ENCODE measurements at places on chromosomes 6 and 20.
A peak's percentile ranks its signal among the peaks of the same experiment; 100 is the strongest.

GRCh38 chr6:79524065-79524464 is 13.2 kb downstream of the LCA5 start:
- DNase-seq, result no peak

GRCh38 chr6:150924808-150925589 is 59.5 kb downstream of the MTHFD1L start:
- DNase-seq, result no peak

DNA sequence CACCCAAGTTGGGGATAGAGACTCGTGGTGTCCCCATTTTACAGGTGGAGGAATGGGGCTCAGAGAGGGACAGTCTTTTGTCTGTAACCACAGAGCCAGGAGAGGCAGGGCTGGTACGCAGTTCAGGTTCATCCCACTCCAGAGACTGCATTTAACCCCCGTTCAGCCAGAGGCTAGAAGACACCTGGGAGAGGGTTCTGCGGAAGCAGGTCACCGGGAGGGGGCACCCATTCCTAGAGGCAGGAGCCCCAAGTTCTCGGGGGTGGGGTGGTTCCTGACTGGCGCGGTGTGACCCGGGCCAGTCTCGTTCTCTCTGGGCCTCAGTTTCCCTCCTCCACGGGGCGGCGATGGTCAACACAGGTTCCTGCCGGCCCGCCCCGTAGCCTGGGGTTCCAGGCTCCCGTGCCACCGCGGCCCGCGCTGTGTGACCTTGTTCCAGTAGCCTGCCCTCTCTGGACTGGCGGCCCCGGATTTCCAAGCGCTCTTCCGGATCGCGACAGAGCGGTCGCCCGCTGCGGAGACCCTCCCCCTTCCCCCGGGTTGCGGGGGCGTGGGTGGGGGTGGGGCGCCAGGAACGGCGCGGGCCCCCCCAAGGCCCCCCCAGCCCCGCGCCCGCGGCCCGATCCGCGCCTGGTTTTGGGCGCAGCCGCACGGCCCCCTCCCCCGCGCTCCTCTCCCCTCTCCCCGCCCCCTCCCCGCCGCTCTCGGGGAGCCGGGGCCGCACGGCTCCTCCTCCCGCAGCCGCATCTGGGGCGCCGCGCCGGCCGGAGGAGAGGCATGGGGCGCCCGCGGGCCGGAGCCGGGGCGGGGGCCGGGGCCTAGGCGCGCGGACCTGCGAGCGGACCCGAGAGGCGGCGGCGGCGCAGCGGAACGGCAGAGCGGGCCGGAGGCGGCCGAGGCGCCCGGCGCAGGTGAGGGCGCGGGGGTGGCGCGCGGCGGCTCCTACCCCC is at the start of gene DLGAP4:
Gene DLGAP4 (plus strand): TSS at position 738 of the 950 bp plus-strand sequence. CDS start 125,379 bp downstream, outside the sequence.
- no peak for DNase-seq

DNA sequence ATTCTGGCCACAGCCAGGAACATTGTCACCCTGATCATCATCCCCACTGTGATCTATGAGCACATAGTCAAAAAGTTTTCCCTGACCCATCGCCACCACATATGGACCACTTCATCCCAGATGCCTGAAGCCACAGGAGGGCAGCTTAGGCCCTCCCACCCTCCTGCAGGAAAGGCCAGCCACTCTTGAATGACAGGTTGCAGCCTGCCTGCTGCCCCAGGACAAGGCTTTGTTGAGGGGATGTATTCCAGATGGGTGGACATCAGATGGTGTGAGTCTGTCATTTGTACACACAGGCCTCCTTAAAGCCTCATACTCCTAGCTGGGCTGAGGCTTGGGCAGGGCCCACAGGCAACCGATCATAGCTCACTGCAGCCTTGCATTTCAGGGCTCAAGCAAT is 30.8 kb downstream of the DPPA5 start:
- no peak for DNase-seq

DNA sequence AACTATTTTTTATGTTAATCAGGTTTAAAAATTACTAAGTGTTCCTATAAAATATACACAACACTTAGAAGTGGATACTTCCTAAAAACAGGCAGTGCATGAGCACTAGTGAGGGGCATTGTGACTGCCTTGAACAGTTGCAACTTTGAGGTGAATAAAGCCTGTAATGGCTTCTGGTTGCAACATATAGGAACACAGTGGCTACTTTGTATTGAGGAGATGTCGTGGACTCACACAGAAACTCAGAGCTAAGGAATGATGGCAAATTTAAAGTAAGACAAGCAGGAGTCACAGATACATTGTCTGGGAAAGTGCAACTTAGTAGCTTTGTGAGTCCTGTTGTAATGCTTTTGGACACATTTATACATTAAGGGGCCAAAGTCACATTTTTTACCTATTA is 861 bp upstream of the HLA-A start:
- no peak for DNase-seq

GRCh38 chr20:717832-718231 is 42.2 kb upstream of the SCRT2 start:
- no peak for DNase-seq

GRCh38 chr6:158972241-158973233 is 27.5 kb downstream of the RSPH3 start:
- peak; percentile 51 for DNase-seq

DNA sequence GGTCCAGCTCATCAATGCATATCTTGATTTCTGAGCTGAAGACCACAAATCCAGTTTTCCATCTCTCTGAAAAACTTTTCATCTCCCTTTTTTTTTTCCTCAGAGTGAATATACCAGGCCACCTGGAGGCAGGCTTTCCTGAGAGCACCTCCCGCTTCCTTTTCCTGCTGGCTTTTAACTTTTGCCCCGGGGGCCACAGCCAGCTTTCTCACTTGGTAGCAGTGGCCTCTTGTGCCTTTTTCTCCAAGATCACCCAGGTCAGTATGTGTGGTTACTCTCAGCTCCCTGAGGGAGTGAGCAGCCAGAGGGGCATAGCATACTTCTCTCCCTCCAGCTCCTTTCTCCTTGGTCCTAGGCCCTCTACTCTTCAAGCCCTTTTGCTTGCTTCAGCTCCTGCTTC is at the start of gene BTN1A1:
Gene BTN1A1 (plus strand): TSS at position 202 of the 400 bp plus-strand sequence. CDS start 984 bp downstream, outside the sequence.
- DNase-seq, result no peak

DNA sequence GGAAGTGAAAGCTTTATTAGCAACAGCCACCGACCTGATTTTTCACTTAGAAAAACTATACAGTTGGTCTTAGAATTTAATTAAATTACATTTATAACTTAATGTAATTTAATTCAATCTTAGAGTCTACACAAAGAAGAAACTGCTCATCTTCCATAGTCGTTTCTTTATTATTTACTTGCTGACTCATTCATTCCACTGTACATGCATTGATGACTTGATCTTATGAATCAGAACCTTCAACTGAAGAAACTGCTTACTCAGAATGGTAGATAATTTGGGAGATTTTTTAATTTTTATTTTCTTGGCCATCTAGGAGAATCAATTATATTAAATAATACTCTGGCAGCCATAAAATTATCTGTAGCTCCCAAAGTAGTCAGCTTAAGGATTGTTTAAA is 1021.6 kb upstream of the FLRT3 start:
- DNase-seq, result no peak

DNA sequence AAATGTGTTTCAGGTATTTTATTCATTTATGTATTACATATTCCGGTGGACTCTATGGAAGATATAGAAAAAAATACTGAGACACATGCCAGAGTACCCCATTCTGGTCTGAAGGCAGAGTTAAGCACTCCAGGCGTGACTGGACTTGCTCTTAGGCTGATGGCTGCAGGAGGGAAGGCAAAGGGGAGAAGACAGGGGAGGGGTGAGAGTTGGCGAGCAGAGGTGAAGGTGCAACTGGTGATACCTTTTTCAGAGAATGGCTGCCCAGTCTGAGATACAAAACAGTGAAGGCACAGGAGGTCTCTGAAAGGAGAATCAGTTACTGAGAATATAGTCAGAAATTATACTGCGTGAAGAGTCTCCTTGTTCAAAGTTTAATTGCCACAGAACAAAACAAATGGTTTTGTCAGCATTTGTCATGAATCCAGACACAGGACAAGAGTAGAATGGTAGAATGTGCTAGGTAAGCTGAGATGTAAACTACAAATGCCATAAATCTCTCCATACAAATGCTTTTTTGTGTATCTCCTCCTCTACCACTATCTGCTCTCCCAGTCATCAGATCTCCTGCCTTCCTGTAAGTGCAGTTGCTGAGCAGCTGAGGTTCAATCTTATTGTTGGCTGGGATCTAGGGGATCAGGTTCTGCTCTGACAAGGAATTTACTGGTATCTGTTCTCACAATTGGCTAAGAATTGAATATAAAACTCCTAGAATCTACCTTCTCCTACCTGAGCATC is 104.2 kb upstream of the DST start:
- no peak for DNase-seq

- no peak for DNase-seq
Measured at GRCh38 chr6:105997482-105997881, 88.7 kb upstream of the PRDM1 start.

GRCh38 chr6:17919496-17919895 is 67.9 kb downstream of the KIF13A start:
- no peak for DNase-seq

- no peak for DNase-seq
Measured at GRCh38 chr6:153790876-153791473, 248.1 kb upstream of the OPRM1 start.
